Chondrocyte (in vitro differentiated cells): ENCODE measurements at places on chromosomes 5 and 9.

DNA sequence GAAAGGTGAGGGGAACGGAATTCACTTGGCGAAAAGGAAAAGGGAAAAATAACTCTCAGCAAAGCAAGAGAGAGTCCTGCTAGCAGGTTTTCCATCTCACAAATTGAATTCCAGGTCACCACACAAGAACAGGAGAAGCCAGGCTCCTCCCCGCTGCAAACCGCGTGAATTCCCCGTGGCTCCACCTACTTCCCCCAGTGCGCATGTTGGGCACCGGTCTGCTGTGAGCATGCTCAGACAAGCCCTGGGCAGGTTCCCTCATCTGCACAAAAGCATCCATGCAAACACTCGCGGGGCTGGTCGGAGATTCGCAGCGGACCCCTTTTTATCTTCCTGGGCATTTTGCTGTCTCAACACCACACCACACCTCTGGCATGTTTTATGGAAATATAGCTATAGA is 58.5 kb upstream of the S1PR3 start:
- no peak for DNase-seq

DNA sequence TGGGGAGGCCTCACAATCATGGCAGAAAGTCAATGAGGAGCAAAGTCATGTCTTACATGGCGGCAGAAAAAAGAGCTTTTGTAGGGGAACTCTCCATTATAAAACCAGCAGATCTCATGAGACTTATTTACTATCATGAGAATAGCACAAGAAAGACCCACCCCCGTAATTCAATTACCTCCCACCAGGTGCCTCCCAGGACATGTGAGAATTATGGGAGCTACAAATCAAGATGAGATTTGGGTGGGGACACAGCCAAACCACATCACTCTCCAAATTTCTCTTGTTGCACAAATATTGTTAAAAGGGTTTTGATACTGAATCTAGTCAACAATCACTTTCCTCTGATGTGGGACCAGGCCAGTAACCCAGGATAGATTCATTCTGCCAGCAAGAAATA is 1176.1 kb downstream of the CDH9 start:
- DNase-seq = no peak

GRCh38 chr9:90921104-90921503 is 119.5 kb downstream of the SYK start:
- DNase-seq = no peak

- DNase-seq = no peak
Measured at GRCh38 chr9:97980918-97981845, 2.0 kb upstream of the ANP32B start.

DNA sequence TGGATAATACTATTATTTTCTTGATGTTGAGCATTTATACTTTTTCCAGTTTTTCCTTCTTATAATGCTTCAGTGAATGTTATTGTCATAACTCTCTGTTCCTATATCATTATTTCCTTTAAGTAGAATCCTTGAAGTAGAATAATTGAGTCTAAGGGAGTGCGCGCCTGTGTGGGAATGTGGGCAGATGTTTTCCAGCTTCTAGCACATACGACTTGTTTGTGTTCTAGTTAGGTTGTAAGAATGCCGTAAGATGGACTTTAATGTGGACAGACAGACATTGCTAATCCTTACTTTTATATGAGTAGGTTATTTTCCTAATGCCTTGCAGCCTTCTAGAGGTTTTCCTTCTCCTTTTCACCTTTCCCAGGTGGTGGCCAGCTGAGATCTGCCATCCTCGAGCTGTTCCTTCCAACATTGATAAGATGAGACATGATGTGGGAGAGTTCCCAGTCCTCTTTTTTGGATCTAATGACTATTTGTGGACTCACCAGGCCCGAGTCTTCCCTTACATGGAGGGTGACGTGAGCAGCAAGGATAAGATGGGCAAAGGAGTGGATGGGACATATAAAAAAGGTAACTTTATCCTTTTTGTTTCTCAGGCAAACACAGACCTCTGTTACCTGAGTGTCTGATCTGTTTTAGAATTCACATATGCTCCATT is 34.2 kb downstream of the RAB24 start:
- DNase-seq = no peak

DNA sequence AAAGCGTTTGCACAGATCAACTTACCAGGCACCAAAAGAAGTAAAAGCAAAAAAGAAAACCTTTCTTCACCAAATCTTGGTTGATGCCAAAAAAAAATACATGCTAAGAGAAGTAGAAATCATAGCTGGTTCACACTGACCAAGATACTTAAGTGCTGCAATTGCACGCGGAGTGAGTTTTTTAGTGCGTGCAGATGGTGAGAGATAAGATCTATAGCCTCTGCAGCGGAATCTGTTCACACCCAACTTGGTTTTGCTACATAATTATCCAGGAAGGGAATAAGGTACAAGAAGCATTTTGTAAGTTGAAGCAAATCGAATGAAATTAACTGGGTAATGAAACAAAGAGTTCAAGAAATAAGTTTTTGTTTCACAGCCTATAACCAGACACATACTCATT is 36.4 kb upstream of the CCDC152 start:
- DNase-seq = no peak

GRCh38 chr5:73312146-73312871 is 136.3 kb downstream of the FOXD1 start:
- no peak for DNase-seq

GRCh38 chr9:126721564-126721981 is 83.3 kb upstream of the ZBTB43 start:
- no peak for DNase-seq
